IPS DF 6.9 (cell line): ENCODE measurements at places on chromosomes 2 and 18.

DNA sequence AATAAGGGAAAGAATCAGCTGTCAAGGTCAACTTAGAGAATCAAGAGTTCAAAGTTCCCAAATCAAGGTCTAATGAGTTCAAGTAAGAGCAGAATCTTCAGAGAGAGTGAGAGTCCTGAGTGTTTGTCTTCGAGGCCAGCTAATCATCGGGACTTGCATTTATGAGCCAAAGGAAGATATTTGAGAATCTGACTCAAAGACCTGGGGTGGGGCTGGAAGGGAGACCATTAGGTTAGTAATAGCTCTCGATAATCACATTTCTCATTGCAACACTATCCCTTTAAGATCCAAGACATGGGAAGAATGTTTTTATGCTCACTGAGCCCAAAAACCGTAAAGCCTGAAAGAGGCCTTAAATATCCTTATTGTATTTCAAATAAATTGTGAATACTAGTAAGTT lies 72.0 kb upstream of the FSHR start:
- DNase-seq = no peak

DNA sequence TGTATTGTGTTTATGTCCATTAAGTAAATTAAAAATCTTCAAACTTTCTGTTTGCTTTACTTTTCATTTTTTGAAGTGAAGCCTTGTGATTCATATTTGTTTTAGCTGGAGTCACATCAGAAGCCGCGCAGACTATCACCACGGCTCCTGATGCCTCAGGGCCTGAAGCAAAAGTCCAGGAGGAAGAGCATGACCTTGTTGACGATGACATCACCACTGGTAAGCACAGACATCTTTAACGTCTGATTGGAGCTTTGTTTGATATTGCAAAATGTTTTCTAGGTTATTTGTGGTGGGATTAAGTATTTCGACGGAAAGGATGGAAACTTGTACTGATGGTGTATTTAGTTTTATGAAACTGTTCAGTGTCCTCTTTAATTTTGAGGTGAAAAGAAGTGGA lies 164.8 kb downstream of the WDR7 start:
- no peak for DNase-seq

GRCh38 chr2:866887-867286 lies 83.8 kb upstream of the SNTG2 start:
- no peak for DNase-seq

DNA sequence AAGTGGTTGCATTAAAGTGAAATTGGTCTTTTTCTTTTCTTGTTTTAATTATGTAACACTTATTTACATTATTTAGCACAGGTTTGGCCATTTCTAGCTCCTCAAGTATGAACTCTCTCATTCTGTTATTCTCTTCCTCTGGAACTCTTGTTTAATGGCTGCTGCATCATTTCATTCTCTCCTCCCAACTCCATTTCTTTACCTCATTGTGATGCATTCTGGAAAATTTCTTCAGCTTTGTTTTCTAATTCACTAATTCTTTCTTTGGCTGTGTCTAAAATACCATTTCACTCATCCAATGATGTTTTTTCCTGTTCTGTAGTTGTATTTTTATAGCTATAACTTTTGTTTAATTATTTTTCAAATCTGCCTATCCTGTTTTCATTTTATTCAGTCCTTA lies 22.5 kb upstream of the NMUR1 start:
- no peak for DNase-seq

- DNase-seq = no peak
Measured at GRCh38 chr2:30231996-30232800, 864 bp downstream of the LBH start.

GRCh38 chr2:134718023-134718816 lies 580 bp downstream of the TMEM163 start:
- no peak for DNase-seq

DNA sequence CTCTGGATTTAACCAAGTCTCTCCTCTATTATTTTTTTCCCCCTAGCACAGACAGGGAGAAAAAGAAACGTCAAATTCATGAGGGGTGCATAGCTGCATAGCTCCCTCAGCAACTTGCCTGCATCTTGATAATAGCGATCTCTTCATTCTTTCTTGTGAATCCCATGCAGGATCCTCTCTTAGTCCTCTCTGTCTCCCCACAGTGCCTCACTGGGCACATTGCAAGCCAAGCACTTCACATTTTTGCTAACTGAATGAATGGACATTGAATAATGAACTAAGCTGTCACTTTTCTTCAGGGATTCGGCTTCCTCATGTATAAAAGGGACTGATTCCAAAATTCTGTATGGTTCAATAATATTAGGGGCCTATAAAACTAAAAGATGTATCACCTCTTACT lies 2.9 kb upstream of the EPB41L3 start:
- no peak for DNase-seq

GRCh38 chr2:24613154-24613814 lies 122.2 kb downstream of the NCOA1 start:
- peak; percentile 52 for DNase-seq

GRCh38 chr2:45664635-45665261 lies 13.3 kb downstream of the PRKCE start:
- no peak for DNase-seq

DNA sequence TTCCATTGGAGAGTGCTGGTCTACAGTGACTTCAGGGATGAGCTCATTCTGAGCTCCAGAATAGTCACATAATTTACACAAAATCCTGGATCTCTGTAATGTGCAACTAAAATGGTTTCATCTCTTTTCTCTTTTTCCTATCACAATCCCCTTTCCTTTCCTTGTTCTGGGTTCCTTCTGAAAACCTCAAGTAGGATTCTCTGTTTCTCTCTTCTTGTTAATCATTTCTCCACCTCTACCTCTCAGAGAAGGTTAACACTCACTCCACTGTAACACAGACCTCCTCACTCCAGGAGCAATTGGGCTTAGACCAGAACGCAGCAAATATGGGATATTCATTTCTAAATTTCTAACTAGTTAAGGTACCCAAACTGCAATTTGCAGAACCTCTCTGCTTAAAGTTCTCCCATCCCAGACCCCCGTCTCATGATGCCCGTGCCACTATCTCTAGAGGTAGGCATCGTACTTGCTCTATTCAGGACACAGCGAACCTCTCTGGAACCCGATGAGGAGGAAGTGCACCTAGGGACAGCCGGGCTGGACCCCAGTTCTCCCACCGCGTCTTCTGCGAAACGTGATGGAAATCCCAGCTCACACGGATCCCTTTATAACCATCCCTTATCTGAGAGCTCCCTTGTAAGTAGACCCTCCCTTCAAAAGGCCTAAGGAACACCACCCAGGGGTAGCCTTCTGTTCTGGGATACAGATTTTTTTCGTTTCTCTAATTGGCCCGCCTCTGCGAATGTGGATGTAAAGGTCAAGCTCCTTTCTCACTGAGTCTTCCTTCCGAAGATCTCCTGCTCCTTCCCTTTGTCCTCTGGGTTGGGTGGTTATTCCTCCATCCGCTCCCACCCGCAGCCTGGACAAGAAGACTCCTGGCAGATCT lies 1.3 kb downstream of the FOXI3 start:
- DNase-seq = no peak

DNA sequence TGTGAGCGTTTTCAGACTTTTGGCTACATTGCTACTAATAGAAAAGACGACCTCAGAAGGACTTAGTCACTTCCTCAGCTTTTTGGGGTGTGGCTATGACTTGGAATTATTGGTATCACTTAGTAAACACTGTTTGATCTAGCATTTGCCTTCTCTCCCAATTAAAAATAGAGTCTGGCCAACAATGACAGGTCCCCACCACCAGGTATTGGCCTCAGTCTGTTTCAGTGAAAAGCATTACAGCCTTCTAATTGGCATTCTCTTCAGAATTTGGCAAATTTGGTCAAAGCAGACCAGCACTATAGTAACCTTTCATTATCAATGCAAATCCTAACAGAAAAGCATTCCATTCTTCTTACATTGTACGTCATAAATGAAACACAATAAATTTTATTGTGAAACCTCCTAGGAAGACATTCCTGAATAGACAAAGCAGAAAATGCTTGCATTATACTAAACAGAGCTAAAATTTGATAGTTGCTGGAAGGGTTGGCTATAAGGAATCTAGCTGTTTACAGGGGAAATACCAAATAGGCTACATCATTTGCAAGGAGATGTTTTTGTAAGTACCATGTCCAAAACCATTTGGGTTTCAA lies 613.9 kb downstream of the IRS1 start:
- DNase-seq = no peak

DNA sequence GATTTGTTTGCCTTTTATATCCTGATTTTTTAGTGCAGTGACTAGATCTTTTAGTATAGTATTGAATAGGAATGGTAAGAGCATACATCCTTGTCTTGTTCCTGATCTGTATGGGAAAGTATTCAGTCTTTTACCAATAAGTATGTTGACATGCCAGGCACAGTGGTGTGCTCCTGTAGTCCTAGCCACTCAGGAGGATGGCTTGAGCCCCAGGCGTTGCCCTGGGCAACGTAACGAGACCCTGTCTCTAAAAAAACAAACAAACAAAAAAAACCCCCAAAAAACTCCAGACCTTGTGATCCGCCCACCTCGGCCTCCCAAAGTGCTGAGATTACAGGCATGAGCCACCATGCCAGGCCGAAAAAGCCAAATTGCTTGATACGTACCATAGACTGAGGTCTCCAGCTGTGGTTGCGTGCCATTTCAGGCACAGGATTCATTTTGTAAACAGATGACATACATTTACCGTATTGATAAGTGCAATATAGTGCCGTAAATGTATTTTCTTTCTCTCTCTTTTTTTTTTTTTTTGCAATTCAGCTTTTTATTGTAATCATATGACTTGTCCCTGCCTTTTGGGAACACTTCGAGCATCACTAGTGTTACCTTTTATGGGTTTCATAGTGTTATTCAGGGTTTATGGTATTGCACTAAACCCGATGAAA lies 18.5 kb downstream of the BIRC6 start:
- no peak for DNase-seq

- no peak for DNase-seq
Measured at GRCh38 chr2:181970160-181970794, 15.4 kb upstream of the PPP1R1C start.

GRCh38 chr2:84474176-84474575 lies 15.1 kb upstream of the SUCLG1 start:
- DNase-seq = no peak

GRCh38 chr18:63253428-63254372 lies 65.9 kb downstream of the BCL2 start:
- DNase-seq = no peak

DNA sequence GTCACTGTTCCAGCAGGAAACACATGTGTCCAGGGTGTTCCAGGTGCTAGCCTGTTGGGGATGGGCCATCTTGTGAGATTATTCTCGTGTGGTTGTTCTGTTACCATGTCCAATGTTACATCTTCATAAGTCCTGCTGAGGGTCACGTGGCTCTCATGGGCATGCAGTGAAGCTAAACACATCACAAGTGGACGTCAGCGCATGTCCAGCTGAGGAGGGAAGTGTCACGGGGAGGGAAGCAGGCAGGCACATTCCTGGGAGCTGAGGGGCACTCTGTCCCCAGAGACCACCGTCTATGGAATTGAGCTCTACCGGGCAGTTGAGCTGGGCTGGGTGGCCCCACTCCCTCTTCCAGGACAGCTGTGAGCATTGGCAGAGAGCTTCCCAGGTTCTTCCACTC lies 155.3 kb upstream of the TWIST2 start:
- no peak for DNase-seq

DNA sequence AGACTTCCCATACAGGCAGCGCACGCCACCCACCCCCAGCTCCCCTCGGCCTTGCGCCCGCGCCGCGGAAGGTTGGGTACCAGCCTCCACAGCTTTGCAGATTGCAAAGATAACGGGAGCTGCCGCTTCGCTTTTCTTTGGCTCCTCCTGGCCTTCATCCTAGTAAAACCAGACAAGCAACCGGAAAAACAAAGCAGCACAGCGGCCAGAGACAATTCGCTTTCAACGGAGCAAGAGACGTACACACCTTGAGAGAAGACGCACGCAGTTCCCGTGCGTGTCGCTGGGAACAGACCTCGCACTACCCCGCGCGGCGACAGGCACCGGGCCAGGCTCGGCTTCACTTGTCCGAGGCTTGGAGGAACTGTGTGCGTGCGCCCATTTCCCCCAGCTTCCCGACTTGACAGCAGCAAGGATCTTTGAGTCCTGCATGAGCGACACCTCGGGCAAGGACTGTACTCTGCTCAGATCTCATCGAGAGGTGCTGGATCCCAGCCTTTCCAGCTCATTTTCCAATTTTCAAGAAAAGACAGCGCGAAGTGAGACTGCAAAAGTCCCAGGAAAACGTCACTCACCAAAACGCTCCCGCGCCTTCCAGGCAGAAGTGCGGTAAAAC lies 964 bp downstream of the ZBTB7C start:
- no peak for DNase-seq

- peak; percentile 31 for DNase-seq
Measured at GRCh38 chr18:54069729-54070128, 154.7 kb downstream of the MBD2 start.

GRCh38 chr2:100244881-100245605 lies 77.3 kb downstream of the LONRF2 start:
- DNase-seq = no peak

DNA sequence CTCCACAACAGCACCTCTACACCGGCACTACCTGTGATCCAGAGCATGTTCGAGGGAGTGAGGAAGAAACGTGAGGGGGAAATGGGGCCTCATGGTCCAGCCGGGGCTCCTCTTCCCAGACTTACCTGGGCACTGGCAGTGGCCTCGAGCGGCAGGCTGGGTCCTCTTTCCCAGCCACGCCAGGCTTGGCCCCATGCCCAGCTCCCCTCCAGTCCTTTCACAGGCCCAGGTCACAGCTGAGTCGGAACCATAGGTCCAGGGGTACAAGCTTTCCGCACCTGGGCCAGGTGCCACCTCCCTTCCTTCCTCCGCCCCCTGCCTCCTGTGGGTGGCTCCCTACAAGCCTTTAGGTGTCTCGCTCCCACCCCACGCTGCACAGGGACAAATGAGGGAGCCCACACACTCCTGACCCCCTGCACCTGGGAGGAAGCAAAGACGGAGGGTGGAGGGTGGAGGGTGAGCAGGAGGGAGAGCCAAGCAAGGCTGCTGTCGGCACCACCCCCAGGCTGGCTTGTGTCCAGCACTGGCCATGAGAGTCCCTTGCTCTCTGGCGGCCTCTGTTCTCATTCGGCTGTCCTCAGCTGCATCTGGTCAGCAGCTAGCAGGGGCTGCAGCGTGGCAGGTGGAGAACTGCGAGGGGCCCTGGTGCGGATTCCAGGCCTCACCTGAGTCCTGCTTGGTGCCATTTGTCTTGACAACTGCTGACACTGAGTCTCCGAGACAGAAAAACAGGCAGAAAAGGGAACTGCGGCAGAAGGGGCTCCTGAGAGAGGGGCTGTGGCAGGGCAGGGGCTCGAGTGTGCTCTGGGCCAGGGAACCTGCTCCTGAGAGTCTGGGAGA lies 26.8 kb downstream of the ADRA2B start:
- DNase-seq = no peak

GRCh38 chr2:213246497-213247281 lies 37.6 kb upstream of the SPAG16 start:
- DNase-seq = peak; percentile 33

- no peak for DNase-seq
Measured at GRCh38 chr2:118925476-118925875, 16.5 kb upstream of the MARCO start.
